ENCODE measurements at places on chromosomes 4 and X.

DNA sequence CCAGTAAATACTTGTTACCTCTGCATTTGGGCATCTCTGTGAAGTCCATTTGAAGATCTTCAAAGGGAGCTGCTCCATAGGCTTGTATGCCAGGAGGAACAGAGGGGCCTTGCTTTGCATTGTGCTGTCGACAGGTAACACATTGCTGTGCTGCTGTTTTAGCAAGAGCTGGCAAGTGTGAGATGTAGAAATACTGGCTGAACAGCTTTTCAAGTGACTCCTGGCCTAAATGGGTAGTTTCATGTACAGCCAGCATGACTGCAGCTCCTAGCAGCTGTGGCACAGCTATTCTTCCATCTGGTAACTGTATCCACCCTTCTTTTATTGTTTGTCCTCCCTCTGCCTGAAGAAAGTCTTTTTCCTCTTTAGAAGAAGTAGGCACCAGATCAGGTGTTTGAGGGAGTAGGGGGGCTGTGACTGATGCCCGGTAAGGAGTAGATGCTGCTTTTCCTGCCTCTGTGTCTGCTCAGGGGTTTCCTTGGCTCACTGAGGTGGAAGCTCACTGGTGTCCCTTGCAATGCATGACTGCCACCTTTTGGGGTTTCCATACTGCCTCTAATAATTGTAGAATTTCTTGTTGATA is 965.3 kb downstream of the CCSER1 start:
- DNase-seq: no peak

- peak; percentile 4 for DNase-seq
These were observed 5.5 kb upstream of the NR3C2 start for GRCh38 chr4:148447681-148448080.

- DNase-seq: no peak
These were observed 1010.4 kb downstream of the ADGRL3 start for GRCh38 chr4:62210486-62210885.

DNA sequence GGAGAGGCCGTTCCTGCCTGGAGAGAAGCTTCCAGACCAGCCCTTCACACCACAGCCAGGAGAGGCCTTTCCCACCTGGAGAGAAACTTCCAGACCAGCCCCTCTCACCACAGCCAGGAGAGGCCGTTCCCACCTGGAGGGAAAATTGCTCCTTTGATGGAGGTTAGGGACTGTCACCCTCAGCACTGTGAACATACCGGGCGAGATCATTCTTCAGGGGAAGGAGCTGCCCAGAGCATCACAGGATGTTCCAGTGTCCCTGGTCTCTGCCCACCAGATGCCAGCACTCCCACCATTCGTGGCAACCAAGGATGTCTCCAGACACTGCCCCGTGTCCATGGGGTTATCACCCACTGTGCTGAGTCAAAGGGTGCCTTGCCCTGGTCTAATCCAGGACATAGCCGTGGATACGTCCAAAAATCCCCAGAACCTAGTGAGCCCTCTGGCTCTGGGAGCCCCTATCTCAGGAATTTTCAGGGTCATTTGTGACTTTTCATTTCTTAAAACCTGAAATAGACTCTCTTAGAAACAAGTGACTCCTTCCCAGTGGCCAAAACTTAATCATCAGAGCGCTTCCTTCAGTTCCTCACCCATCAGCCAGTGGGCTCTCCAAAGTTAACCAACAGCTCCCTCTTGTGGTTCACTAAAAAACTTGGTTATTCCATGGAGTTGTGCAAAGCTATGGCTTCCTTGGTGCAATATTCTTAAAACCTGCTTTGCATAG is 80.2 kb downstream of the CRMP1 start:
- no peak for DNase-seq

- DNase-seq: no peak
These were observed 808 bp downstream of the THAP6 start for GRCh38 chr4:75514949-75515612.

GRCh38 chr4:157616741-157617472 is 396.4 kb downstream of the GRIA2 start:
- DNase-seq: no peak

DNA sequence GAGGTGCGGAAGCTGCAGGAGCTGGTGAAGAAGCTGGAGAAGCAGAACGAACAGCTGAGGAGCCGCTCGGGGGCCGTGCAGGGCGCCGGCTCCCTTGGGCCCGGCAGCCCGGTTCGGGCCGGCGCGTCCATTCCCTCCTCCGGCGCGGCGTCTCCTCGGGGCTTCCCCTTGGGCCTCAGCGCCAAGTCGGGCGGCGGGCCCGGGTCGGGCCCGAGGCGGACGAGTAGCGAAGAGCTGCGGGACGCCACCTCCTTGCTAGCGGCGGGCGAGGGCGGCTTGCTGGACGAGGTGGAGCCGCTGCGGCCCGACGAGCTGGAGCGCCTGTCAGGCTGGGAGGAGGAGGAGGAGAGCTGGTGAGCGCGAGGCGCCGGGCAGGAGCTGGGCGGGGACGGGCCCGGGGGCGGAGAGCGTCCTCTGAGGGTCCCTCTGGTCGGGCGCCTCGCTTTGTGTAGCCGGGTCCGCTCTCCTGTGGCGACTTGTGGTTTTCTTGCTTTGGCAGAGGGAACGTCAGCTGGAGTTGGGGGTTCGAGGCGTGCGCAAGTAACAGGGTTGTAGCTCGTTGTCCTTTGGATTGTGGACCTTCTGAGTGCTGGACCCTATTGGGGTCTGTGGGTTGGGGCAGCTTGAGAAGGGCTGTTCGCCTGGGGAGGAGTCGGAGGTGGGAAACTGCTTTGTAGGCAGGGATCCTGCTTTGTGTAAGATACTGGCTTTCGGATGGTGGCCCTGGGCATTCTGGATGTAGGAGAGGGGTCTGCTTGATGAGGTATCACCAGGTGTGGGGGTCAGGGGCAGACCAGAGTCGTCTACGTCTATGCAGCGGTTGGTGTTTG is 662 bp downstream of the SLAIN2 start:
- DNase-seq: no peak

GRCh38 chrX:125004799-125005198 is 314.9 kb upstream of the TEX13C start:
- no peak for DNase-seq

DNA sequence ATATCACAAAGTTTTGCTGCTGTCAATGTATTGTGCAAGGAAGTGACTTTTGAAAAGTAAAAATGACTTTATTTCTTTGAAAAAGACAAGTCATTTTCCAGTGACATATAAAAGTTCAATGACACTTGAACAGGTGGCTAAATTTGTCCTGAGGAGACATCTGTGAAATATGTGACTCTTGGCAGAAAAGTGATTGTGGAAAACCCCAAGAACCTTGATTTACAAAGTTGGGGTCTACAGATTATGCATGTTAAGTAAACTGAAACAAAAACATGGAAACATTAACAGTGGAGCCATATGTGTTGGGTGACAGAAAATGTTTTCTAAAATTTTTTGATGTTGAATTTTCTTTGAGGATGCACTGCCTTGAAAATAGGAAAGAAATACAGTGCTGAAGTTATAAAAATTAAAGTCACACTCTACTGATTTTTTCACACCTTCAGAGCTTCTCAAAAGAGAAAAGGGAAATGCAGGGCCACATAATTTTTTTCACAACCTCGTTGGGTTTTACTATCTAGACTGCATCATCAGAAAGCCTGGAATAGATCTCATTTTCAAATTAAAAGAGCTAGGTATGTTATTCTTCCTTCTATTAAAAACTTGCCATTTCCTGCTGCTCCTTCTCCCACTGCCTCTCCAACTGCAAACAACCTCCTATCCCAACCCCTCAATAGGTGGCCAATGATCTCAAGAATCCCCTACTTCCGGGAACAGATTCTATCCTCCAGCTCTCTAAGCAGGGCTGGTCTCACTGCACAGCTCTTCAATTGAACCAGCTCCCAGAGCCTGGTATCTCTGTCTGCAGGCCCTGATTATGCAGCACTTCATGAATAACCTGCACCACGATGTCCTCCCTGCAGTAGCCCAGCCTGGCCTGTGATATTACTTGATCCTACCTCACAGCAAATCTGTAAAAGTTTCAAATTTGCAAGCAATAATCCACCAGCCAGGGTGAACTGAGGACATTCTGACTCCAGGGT is 570.8 kb upstream of the CPEB2 start:
- DNase-seq: no peak

DNA sequence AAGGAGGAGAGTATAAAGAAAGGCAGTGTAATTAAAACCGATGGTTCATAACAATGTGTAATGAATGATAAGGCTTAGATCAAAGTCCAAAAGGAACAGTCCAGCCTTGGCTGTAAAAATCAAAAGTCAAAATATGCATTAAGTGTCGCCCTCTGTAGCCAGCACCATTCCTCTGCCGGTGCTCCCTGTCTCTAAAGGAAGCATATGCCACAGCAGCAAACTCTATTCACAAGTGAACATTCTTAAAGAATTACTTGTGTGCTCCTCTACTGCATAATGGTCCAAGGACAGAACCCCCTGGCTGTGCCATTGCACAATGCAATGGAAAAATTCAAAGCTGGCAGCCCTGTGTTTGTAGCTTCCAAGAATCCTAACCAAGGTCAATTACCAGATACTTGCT is 16.3 kb upstream of the MBNL3 start:
- DNase-seq: no peak

- no peak for DNase-seq
These were observed 18.3 kb upstream of the RPS6KA3 start for GRCh38 chrX:20284992-20285391.

DNA sequence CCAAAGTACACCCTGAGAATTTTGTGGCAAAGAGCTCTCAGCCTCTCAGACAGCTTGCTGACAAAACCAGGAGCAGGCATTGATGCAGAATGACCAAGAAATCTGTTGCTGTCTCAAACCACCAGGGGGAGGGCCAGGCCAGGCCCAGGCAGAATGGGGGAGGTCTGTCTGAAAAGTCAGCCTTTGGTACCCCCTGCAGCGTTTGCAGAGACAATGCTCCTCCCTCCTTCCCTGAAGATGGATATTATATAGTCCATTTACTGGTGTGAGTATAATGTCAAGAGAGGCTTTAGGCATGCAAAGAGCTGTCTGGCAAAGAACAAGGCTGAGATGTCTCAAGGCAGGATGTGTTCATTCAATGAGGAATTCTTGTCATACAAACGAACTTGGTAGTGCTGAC is 52.9 kb upstream of the TRPC5OS start:
- DNase-seq: no peak

DNA sequence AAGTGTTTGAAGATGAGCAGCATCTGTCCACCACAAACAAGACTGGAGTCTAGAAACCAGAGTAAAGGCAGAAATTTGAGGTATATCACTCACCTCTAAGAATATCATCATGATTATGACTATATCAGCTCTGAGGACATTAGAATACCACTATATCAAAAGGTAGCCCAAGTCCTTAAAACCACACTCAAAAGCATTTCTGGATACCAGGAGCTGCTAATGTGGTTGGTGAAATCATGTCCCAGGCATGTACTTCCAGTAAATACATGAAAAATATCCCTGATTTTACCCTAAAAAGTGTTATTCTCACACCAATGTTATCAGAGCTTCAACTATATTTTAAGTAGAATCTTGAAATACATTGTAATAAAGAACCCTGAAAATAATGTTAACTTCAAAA is 136.3 kb upstream of the SMAD1 start:
- DNase-seq: no peak

- DNase-seq: no peak
These were observed 42.8 kb upstream of the ANK2 start for GRCh38 chr4:113006632-113007031.

DNA sequence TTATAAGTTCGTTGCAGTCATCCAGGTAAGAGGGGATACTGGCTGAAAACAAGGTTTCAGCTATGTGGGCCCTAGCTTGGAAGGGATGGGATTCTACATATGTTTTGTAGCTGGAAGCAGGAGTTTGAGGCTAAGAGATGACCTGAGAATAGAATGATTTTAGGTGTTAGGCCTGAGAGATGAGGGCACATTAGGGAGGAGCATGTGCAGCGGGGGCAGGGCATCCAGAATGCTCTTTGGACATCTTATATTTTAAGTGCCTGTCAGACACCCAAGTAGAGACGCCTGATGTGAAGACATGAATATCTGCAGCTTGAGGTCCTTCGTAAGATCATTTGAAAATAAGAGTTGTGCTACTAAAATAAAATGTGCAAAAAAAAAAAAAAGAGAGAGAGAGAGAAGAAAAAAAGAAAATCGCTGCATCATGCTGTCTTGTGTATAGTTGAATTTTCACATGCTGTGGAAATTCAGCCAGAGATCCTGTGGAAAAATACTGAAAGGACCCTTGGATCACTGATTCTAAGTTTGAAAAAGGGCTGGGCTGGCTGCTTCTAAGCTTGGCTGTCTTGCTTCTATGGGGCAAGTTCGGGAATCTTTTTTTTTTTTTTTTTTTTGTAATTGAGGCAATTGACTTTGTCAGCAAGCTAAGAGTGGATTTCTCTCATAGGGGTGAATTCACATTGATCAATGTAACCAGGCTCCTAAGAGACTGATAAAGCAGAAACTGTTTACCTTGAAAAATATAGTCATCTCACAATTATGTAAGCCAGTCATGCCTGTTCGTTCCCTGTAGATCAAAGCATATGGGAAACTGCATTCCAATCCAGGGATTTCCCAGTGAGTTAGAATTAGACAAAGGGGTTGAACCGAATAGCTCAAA is 341.0 kb upstream of the GATB start:
- DNase-seq: no peak

DNA sequence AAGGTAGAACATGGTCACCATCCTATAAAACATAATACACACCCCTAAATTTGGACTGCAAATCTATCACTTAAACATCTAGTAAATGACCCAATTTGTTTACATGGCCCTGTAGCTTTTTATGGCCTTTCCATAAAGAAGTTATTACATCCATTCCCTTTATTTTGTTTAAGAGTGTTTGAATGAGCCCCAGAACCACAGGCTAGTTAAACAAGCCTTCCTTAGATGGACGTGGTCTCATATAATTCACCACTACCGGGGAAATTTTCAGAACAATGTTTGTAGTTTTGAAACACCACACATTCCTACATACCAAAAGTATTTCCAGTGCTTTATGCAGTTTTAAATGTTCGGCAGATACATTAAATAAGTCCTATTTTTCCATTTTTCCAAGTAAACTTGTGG is 12.3 kb downstream of the PDGFC start:
- DNase-seq: no peak

GRCh38 chr4:134735901-134736300 is 534.3 kb upstream of the PABPC4L start:
- DNase-seq: no peak

GRCh38 chr4:168614281-168615057 is 117.6 kb downstream of the PALLD start:
- DNase-seq: no peak

- DNase-seq: no peak
These were observed 4.7 kb downstream of the SPARCL1 start for GRCh38 chr4:87524456-87524855.

GRCh38 chr4:90403781-90404180 is 276.6 kb downstream of the CCSER1 start:
- DNase-seq: no peak

GRCh38 chr4:25182937-25183336 is 22.7 kb upstream of the SEPSECS start:
- DNase-seq: no peak

DNA sequence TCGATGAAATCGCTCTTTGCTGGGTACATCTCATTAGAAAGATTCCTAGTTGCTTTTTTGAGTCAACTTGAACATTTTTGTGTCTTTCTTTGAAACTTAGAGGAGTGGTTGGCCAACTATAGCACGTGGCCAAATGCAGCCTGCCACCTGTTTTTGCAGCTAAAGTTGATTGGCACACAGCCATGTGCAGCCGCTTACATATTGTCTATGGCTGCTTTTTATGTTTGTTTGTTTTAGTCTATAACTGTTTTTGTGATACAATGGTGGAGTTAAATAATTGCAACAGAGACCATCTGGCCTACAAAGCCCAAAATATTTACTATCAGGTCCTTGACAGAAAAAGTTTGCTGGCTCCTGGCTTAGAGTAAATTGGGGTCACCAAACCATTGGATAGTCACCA is 86.3 kb downstream of the CLCN4 start:
- DNase-seq: no peak

- no peak for DNase-seq
These were observed 53.8 kb downstream of the RBM47 start for GRCh38 chr4:40575846-40576245.
